BJ (cell line): ENCODE measurements at places on chromosomes 3 and 15. TPM values are rescaled to one million over a fixed set of nuclear protein-coding genes. Genes with fewer than 3 reads are reported as not detected.

DNA sequence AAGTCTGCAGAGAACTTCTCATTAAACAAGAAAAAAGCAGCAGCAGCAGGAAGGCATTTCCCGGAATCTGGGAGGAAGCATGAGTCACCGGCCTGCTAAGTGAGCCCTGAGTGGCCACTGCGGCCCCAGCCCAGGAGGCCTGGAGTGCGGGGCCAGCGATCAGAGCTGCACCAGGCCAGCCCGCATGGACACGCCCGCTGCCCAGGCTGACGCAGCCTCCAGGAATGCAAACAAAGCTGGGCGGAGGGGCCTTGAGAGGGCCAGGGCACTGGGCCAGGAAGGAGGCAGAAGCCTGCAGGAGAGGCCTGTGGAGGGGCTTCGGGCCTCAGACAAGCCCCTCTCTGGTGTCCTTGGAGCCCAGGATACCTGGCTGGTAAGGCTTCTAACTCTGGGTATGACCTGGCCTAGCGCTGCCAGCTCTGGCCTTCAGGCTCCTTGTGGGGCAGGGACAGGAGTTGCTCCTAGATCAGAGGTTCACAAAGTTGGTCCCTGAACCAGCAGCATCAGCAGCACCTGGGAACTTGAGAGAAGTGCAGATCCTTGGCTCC, 101.2 kb downstream of the SMAD6 start:
- peak; percentile 91 for DNase-seq

DNA sequence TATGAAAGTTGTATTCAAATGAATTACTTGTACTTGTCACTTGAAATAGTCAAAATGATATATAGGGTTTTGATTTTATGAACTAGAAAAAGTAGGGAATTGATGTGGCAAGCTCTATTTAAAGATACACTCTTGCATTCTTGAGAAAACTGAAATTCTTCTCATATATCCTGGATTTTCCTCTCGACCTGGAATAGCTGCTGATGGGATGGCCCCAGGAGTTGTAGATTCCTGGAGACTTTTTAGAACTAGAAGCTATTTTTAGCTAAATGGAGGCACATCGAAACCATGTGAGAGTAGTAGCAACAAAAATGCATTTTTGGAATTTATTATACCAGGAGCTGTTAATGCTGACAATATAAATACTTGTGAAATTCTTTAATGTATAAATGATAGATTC, 125.9 kb downstream of the LEKR1 start:
- peak; percentile 12 for DNase-seq

The CCDC33 gene
- polyA plus RNA-seq = 0.18 and 0.26 TPM in 2 replicates

- no peak for DNase-seq
Measured at GRCh38 chr3:23735062-23735461, 70.7 kb upstream of the UBE2E1 start.

DNA sequence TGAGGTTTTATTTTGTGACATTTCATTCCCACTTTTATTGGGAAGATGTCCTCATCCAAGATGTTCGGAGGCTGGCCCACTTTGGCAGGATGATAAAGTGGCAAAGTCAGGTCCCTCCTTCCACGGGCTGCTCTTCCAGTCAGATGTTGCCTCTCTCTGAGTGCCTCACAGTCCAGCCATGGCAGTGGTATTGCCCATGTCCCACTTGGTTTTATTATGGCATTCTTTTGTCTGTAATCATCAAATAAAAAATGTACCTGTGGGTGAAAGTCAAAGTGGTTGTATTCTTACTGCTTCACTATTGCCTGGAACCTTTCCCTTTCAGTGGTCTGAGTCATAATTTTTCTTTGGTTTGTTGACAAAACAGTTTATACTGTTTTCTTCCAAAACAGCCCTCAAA, 20.2 kb downstream of the ARNT2 start:
- no peak for DNase-seq
